ENCODE measurements at places on chromosomes 1 and 21.

- no peak for DNase-seq
Measured at GRCh38 chr1:4728319-4729089, 74.1 kb downstream of the AJAP1 start.

- DNase-seq: no peak
Measured at GRCh38 chr1:234934611-234935033, 194.0 kb downstream of the TOMM20 start.

DNA sequence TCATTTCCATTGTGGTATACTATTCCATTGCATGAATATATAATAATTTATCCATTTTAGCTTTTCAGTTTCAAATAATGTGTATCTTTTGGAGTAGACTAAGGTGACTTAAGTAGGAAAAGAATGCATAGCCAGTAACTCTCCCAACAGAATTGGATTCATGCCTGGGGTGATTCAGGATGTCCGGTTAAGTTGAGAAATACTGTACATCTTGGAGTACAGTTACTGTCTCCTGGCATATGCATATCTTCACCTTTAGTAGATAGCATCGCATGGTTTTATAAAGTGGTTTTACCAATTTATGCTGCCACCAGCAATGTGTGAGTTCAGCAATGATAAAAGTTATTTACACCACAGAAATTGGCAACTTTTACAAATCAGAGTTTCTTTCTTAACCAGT, 18.6 kb upstream of the SLC6A9 start:
- DNase-seq: no peak

GRCh38 chr1:234921266-234922062, 207.2 kb downstream of the TOMM20 start:
- DNase-seq: no peak

- DNase-seq: peak; percentile 22
Measured at GRCh38 chr1:37513795-37514349, 694 bp downstream of the MEAF6 start.

DNA sequence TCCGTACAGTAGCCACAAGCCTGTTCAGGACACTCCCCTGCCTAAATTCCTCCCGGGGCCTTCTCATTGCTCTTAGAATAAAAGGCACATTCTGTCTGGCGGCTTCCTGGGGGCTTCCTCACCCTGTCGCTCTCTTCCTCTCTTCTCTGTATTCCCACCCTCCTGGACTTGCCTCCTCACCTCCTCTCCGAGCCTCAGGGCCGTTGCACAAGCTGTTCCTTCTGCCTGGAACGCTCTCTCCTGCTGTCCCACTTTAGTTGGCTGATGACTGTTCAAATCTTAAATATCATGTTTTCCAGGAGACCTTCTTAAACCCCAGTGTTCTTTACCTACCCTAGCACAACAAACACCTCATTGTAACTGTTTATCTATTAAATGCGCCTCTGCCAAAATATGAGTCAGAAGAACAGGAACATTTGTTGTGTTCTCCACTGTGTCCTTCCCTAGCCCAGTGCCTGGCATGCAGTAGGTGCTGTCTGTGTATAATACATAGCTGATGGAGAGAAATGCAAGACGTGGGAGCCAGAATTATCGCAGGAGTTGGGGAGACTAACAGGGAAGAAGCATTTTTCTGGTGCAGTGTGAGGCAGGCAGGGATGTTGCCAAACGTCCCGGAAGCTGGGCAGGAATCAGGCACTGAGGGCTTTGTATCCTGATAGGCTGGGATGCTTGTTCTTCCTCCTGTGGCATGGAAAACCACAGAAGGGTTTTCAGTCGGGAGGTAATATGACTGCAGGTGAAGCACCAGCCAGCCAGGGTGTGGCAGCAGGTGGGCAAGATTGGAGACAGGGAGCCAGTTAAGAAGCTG, 24.1 kb upstream of the THRAP3 start:
- DNase-seq: no peak

GRCh38 chr1:155128755-155129473, 1.2 kb downstream of the EFNA1 start:
- DNase-seq: no peak

DNA sequence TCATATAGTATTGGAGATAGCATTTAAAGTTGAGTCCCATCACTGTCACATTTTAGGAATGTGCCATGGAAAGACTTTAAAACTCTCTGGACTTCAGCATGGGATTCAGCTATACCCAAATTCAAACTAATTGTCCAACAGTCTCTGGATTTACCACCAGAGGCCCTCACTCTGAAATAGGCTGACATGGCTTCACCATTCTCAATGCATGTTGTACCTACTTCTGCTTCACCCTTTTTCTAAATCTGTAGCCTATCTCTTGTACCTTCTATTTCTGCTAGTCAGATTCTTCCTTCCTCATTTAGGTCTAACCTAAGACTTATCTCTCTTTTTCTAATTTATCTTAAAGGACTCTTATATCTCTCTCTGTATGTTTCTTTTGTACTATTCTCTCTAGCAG, 512.7 kb upstream of the ZRANB2 start:
- no peak for DNase-seq

DNA sequence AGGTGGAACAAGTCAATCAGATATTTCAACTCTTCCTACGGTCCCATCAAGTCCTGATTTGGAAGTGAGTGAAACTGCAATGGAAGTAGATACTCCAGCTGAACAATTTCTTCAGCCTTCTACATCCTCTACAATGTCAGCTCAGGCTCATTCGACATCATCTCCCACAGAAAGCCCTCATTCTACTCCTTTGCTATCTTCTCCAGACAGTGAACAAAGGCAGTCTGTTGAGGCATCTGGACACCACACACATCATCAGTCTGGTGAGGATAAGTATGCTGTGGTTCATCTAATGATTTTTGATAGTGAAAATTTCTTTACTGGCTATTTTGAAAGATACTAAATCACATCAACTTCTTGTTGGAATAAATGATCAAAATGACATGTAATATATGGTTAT, 67.7 kb upstream of the MPC2 start:
- DNase-seq: no peak

GRCh38 chr21:28334407-28334806, 658.3 kb downstream of the LTN1 start:
- no peak for DNase-seq

GRCh38 chr1:87723193-87723592, 394.5 kb downstream of the LMO4 start:
- no peak for DNase-seq

- no peak for DNase-seq
Measured at GRCh38 chr1:44101328-44101727, 17.3 kb upstream of the KLF17 start.

DNA sequence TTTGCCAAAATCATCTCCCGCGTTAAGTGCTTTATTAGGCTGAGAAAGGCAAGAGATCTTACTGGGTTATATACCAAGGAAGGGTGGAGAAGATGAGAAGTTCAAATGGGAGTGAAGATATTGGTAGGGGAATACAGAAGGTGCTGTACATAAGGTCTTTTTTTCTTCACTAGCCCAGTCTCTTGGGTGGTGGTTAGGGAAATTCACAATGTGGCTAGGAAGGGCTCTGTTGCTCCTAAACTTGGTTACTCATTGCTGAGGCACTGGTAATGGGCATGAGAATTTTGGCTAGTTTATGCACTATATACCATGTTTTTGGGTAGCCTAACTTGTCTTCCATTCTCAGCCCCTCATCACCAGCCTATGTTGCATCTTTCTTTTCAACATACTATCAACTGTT, 50.6 kb downstream of the LHX4 start:
- no peak for DNase-seq

- no peak for DNase-seq
Measured at GRCh38 chr1:164720440-164721227, 161.7 kb downstream of the PBX1 start.

DNA sequence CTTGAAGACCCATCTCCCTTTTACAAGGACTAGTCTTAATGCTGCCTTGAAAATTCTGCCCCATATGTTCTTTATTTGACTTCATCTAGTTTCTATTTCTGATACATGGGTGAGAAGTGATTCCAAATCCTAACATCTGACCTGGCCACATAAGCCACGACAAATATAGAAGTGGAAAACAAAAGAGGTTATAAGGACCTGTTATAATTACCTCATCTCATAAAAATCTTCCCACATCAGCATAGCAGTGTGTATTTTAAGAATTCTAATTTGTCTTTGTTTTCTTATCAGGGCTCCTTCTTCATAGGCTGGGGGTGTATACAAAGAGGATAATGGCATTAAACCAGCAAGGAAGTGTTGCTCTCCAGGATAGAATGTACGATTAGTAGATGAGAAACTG, 1007.4 kb downstream of the TTLL7 start:
- DNase-seq: no peak

GRCh38 chr1:21337928-21338572, 47.8 kb upstream of the ECE1 start:
- no peak for DNase-seq

DNA sequence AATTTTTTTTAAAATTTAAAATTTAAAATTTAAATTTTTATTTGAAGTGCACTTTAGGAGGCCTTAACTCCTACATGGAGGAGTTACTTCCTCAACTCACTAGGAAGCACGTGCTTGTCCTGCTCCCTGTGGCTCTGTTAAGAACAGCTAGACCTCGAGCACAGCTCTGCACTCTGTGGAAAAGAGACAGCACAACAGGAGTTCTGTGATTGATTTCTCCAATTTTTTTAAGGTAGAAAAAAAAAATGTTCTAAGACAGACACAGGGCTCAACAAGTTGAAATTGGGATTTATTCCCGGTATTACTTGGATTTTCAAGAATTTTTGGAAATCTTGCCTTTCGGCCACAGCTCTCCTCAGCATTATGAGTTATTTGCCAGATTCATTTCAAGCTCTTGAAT, 356.6 kb upstream of the LYPLAL1 start:
- no peak for DNase-seq

GRCh38 chr1:212664409-212665199, 35.0 kb downstream of the BATF3 start:
- no peak for DNase-seq

DNA sequence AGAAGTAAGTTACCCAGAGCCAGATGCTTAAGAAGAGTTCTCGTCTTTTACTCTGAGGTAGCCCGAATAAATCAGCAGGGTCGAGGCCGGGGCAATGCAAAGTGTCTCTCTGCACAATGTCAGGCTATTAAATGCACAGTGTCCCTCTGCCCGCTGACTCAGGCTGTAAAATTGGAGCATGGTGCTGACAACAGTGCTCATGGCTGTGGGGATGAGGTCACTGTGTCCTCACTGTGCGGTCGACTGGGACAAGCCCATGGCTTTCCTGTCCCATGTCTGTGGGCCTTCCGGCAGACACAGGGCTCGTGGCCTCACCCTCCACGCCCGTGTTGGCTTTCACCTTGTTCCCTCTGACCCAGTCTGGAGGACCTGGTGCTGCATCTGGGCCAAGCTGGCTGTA, 14.6 kb upstream of the SLC2A1 start:
- no peak for DNase-seq

DNA sequence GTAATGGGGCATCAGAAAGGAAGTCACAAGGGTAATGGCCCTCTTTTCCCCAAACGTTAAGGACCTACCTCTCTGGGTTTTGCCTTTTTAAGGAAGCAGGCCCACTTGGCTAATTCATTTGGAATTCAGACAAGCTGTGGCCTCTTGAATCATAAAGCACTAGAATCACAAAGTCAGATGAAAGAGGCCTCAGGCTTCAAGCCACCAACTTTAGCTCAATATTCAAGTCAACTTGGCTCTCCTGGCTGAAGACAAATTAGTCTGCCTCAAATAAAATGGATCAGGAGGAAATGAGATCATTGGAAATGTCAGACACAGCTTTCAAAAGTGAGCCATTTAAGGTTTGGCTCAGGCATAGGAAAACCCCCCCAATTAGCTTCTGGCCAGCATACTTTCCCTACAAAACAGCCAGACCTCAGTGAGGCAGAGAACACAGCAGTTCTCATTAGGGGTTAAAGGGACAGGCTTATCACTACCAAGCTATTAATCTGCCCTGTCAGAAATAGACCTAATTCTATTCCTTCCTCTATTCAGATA, 34.3 kb downstream of the SLC35D1 start:
- DNase-seq: no peak

DNA sequence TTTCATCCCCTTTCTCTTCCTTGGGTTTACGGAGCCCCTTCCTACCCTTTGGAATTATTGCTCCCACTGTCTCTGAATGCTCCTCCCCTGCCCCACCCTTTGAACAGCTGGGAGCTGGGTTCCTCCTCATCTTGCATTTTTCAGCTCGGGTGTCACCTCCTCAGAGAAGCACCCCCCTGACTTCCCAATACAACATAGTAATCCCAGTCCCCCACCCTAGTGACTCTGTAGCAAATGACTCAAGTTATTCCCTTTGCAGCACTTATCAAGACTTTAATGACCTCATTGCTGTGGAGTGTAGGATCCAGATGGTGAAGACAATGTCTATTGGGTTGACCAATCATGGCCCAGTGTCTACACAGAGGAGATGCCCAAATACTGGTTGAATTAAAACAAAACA, 8.9 kb upstream of the VWA5B1 start:
- DNase-seq: no peak

DNA sequence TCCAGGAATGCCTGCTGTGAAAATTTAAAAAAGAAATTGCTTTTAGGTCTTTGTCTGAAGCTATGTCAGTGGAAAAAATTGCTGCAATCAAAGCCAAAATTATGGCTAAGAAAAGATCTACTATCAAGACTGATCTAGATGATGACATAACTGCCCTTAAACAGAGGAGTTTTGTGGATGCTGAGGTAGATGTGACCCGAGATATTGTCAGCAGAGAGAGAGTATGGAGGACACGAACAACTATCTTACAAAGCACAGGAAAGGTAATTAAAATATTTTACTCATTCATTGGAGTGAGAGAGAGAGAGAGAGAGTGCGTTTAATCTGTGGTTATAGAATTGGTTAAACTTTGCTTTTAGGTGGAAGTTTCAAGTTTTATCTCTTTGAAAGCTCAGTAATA, 20.0 kb downstream of the CDC73 start:
- no peak for DNase-seq

DNA sequence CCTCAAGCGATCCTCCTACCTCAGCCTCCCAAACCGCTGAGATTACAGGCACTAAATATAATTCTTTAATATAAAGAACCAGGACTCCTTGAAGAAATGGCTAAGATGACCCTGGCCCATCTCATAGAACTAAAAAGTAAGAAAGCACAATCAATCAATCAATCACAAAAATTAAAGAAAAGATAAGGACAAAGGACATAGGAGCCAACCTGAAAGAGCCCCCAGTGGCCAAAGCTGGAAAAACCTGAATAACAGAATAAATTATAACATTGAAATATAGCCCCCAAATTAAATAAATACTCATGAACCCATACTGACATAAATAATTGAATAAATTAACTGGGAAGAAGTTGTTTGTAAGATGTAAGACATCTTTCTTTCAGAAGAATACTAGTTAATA, 8.9 kb downstream of the NUP210L start:
- DNase-seq: no peak

- DNase-seq: no peak
Measured at GRCh38 chr1:31703431-31704270, at the start of gene COL16A1. COL16A1 (minus strand) TSS chr1:31704017; CDS start chr1:31702193, 1,824 bp downstream.

DNA sequence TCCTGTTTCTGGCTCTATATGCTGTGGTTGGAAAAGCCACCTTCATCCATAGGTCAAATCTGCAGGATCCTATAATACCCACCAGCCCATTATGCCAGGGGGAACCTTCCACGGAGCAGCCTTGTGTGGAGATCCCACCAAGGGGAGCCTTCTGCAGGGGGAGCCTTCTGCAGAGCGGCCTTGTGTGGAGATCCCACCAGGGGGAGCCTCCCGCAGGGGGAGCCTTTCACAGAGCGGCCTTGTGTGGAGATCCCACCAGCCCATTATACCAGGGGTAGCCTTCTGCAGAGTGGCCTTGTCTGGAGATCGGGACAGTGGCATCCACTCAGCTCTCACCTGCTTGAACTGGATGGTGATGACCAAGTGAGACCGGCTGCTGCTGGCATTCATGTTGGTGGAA, 85.3 kb downstream of the SCCPDH start:
- no peak for DNase-seq
